Activated naive CD4-positive, alpha-beta T cell treated with anti-CD3 and anti-CD28 coated beads for 36 hours (primary cell): ENCODE measurements at places on chromosomes 6 and 20. TPM values are rescaled to one million over a fixed set of nuclear protein-coding genes. Genes with fewer than 3 reads are reported as not detected.
A peak's percentile ranks its signal among the peaks of the same experiment; 100 is the strongest.

GRCh38 chr20:52852714-52853113 lies 119.4 kb upstream of the TSHZ2 start:
- no peak for DNase-seq

The VSTM2L gene
- total RNA-seq, result not detected

- DNase-seq, result no peak
Measured at GRCh38 chr6:30360139-30360538, 15.2 kb downstream of the RPP21 start.

DNA sequence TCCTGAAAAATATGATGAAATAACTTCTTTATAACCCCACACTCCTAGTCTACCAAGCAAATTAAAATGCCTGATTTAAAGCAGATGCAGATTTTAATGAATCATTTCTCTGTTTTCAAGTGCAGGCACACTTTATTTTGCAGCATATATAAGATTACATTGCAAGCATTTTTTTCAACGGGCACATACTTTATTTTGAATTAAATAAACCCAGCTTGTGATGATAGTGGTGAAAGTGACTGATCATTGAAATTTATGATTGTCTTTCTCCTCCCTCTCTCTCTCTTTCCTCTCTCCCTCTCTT lies 12.2 kb upstream of the MOXD1 start:
- DNase-seq, result no peak

DNA sequence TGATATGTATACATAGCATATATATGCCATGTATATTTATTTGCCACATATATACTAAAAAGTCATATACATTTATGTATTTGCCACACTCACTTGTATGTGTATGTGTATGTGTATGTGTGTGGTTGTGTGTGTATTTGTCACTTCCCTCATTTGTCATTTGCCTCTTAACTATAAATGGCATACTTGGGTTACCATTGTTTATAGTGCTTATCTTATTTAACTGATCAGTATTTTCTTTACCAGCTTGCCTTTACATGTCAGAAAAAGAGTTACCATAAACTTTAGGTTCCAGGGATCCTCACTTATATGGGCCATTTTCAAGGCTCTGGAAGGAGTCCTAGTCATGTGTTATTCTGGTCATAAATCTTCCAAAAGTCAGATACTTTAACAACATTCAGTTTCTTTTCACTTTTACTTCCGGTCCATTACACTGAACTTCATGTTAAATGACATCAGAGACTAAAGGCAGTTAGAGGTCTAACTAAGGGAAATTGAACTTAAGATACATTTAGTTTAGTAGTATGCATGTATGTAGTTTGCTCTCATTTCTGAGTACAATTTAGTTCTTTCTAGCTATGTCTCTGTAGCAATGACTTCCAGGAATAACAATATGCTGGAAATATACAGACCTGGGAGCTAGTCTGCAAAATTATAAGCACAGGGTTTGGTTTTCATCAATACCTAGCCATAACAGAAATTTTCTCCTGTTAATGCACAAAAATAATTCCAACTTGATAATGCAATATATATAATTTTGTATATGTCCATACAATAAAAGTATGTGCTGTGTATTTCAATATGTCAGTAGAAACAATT lies 33.7 kb upstream of the HIVEP1 start:
- DNase-seq, result no peak

DNA sequence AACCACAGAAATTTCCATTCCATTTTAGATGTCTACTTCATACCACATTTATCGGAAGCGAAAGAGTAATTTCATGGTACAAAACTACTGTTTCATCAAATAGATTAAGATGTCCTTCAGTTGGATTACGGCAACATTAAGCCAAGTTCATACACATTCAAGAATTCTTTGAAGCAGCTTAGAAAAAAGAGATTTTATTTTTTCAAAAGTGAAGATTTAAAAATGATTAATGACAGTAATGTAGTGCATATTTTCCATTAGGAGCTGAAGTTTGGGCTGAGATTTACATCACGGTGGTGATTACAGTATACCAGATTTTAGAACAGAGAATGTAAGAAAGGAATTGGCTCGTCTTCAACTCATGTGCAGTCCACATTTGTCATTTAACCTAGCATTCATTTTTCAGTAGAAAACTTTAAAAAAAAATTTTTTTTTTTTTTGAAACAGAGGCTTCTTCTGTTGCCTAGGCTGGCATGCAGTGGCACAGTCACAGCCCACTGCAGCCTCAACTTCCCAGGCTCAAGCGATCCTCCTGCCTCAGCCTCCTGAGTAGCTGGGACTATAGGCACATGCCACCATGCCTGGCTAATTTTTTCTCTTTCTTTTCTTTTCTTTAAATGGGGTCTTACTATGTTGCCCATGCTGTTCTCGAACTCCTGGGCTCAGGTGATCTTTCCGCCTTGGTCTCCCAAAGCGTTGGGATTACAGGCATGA lies 1.9 kb downstream of the SYNJ2 start:
- no peak for DNase-seq

- DNase-seq, result no peak
Measured at GRCh38 chr6:124671324-124671723, 290.9 kb upstream of the RNF217 start.

The POPDC3 gene
- total RNA-seq, result not detected

The ASIP gene
- total RNA-seq, result not detected

DNA sequence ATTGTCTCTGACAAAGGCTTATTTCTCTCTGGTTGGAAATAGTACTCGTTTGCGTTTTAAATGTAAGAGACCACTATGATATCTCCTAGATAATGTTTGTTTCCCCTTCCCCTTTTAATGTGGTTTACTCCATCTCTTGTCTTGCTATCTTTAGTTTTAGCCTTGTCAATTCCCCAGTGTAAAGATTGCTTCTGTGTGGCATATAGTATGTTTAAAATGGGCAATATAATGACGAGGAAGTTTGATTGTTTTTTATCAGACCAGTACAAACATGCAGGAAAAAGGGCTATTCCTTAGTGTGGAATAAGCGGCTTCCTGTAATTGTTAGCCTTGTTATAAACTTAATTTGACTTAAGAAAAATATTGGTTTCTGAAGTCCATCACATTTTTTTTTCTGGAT lies 3.1 kb downstream of the QKI start:
- no peak for DNase-seq

GRCh38 chr20:63955281-63955826 lies 862 bp downstream of the UCKL1 start:
- DNase-seq, result peak; percentile 41

GRCh38 chr6:16539086-16539931 lies 222.0 kb downstream of the ATXN1 start:
- DNase-seq, result no peak

DNA sequence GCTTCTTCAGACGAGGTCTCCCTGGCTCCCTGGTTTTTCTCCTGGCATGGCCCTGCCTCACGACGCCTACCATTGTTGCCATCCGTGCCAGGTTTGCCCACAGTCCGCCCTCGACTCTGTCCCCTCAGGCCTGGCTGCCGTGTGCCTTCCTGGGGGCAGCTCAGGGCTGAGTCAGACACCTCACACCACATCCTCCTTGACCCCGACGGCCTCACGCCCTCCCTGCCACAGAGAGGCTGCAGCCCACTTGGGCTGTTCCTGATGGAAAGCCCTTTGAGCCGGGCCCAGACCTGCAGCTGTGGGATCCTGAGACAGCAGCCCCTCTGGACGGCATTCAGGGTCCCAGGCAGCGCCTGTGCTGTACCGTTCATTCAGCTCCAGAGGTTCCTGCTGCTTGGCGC lies 108.3 kb downstream of the PSMB1 start:
- DNase-seq, result no peak

DNA sequence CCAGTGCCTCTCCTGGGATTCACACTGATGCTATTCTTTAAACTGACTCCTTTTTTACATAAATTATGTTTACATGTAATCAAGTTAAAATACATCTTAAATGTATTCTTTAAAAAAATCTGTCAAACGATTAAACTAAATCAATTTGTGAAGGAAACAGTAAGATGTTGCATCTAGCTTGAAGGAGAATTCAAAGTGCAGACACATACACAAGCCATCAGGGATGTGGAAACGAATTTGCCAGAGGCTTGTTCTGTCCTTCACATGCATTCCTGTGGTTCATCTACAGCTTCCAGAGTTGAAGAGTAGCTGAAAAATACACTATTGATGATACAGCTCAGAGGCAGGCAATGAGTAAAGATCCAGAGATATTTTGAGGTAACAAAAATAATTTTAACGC lies 7.3 kb upstream of the BPIFB3 start:
- no peak for DNase-seq

The ADGB gene
- total RNA-seq, result not detected

DNA sequence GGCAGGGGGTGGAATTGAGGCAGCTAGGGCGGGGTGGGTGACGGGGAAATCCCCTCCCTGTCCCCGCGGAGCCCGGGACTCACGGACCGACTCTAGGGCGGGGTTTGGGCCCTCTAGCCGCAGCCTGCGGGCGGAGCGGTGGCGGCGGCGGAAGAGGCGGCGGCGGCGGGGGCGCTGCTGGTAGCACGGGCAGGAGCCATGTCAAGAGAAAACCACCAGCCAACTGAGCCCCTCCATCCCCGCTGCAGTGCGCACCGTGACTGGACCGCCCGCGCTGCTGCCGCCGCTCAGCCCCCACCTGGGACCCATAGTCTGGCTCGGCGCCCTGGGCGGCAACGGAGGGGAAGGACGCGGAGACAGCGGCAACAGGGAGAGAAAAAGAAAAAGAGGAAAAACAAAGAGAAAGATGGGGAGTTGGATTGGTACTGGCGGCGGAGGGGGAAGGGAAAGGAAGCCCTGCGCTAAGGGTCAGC lies 1.2 kb upstream of the C6orf62 start:
- DNase-seq, result peak; percentile 80

The CAGE1 gene
- 0.26 TPM for total RNA-seq

The SSTR4 gene
- total RNA-seq, result not detected

- no peak for DNase-seq
Measured at GRCh38 chr6:92942549-92942948, 476.8 kb downstream of the EPHA7 start.

- DNase-seq, result no peak
Measured at GRCh38 chr20:59586613-59587012, 17.7 kb upstream of the PHACTR3 start.

DNA sequence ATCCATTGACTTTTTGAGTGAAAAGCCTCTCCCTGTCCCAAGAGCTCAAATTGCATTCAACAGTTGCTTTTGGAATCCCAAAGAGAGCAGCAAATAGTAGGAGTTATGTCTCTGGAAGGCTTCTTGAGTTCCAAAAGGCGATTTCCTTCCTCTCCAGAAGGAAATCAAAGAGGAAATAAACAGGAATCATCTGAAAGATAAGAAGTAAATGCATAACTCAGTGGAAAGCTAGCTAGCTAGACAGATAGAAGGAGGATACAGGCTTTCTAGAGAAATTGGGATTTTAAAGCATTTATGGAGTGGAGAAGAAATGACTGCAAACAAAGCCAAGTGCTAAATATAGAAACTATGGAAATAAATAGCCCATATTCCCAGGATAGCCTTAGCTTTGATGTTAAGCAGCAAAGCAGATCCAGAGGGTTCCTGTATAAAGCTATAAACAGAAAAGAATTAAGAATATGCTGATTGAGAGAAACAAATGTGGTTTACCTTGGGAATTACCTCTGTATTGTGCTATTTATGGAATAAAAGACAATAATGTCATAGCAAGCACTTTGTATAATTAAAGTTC lies 214.7 kb downstream of the PLCB1 start:
- no peak for DNase-seq

DNA sequence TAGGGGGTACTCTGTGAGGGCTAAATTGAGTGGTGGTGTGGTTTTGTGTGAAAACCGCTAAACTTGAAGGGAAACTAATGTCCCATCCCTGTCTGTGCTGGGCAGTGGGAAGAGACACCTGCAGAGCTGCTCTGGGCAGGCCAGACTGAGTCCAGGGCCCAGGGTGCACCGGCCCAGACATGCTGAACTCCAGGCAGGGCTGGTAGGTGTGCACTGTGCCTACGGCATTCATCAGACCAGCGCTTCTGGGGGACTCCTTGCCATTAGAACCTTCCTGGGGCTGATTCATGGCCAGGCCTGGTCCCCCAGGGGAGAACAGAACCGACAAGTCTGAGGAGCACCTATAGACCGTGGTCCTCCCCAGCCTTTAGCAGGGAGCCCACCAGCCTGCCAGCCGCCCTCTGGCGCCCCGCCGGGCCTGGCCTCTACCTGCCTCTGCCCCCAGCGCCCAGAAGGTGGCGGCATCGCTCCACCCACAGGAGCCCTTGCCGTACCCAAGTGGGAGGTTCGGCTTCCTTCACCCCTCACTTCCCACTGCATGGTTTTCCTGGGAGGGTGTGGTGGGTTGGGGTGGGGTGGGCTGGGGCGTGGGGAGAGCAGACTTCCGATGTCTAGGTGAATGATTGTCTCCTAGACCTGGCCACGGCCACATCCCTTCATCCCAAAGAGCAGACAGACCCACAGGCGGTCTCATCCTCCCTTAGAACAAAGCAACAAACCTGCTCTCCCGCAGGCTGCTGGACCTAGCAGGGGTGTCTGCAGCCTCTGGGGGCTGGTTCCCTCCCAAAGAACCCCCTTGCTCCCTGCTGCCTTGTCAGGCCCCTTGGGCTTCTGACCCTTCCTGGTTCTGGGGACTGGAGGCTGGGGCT lies 15.5 kb downstream of the CCDC167 start:
- DNase-seq, result peak; percentile 79

- DNase-seq, result no peak
Measured at GRCh38 chr20:16661756-16662155, 68.1 kb upstream of the SNRPB2 start.

DNA sequence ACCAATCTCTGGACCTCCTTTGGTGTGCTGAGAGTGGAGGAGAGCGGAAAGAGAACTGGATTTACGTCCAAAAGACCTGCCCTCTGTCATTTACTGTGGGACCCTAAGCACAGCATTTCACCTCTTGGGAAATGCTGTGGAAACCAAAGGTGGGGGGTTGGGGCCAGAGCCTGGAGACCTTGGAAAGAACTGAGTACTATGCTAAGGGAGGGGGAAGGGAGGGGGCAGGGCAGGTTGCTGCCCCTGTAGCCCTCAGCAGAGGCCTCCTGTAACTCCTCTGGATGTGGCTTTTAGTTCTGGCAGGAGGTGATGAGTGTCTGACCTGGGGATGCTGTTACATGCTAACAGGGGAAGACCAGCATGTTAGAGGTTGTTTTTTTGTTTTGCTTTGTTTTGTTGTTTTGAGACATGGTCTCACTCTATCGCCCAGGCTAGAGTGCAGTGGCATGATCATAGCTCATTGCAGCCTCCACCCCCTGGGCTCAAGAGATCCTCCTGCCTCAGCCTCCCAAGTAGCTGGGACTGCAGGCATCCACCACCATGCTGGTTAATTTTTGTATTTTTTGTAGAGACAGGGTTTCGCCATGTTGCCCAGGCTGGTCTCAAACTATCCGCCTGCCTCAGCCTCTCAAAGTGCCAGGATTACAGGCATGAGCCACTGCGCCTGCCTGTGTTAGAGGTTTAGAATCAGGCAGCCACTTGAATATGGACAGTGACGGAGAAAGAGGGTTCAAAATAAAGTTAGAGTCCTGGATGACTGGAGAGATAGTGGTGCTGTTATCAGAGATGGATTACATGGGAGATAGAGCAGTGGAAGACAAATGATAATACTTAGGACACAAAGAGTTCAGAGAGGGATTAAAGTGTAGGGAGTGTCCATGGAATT lies 18.4 kb upstream of the PARD6B start:
- no peak for DNase-seq

The MEP1A gene
- not detected for total RNA-seq

The MYL9 gene
- total RNA-seq, result not detected

- DNase-seq, result no peak
Measured at GRCh38 chr6:119333063-119333609, 16.4 kb downstream of the MAN1A1 start.
